NCI-H1092 (cell line): ENCODE measurements at places on chromosomes 12 and 14.

DNA sequence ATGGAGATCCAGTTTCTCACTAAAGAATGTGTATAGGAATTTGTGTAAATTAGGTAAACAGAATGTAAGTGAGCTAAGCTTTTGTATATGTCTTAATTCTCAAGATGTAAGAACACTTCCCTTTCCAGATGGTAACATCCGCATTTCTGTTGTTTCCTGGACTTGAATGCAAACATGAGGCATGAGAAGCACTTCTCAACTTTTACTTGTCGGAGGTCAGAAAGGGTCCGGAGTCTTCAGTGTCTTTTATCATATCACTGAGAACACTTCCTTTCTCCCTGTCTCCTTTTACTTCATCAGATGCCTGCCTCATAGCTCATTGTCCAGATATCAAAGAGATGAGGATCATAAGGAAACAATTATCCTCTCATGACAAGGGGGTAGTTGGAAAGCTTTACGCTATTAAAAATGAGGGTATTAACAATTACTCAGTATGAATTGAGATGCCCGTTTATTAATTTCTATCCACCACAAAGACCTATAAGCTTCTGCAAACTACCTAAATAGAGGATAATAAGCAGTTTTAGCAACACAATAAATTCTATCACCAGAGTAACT lies 214.1 kb upstream of the FLRT2 start:
- no peak for DNase-seq

GRCh38 chr14:37901978-37902377 lies 305.7 kb upstream of the SSTR1 start:
- DNase-seq, result no peak

DNA sequence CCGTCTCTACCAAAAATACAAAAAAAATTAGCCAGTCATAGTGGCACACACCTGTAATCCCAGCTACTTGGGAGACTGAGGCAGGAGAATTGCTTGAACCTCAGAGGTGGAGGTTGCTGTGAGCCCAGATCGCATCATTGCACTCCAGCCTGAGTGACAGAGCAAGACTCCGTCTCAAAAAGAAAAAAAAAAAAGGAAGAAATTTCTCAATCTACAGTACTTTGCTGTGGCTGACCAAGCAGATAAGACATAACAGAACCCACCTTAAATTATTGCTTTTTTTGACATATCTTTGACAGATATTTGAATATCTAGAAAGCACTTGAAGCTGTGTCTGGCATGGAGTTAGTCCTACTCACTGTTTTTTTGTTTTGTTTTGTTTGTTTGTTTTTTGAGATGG lies 34.9 kb upstream of the HNF1A start:
- DNase-seq, result no peak

GRCh38 chr12:95197636-95198035 lies 19.6 kb downstream of the FGD6 start:
- DNase-seq, result no peak

GRCh38 chr12:53173085-53173715 lies 7.3 kb upstream of the ZNF740 start:
- DNase-seq, result no peak

DNA sequence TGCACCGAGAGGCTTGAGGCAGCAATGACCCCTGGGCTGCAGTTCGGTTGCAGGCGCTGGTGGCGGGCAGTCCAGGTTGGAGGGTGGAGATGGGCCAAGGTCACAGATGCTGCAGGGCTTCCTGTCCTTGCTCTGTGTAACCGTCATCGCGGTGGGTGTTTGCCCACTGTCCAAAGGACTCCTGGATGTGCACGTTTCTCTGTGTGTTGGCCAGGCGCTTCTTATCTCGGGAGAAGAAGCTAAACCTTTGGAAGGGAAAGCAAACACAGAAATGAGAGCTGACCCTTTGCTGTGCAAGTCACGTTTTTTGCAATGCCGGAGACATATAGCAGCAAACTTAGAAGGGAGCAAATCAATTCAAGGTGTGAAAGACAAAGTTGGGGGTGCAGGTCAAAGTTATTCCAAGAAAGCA lies 14.5 kb downstream of the SNRNP35 start:
- no peak for DNase-seq

DNA sequence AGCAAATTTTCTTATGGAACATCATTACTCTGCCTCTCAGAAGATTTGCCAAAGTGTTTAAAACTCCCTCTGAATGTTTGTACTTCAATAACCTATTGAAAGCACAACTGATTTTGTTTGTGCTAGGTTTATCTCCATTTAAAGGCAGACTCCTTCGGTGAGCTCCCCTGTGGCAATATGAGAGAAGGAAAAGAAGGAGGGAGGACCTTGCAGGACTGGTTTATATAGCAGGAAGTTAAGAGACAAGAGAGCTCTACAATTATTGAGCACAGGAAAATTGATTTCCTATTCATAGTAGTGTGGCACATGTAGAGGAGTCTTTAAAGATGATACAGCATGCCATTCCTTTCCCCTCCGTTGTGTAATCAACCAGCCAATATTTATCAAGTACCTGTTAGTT lies 75.5 kb downstream of the PDE3A start:
- DNase-seq, result no peak

DNA sequence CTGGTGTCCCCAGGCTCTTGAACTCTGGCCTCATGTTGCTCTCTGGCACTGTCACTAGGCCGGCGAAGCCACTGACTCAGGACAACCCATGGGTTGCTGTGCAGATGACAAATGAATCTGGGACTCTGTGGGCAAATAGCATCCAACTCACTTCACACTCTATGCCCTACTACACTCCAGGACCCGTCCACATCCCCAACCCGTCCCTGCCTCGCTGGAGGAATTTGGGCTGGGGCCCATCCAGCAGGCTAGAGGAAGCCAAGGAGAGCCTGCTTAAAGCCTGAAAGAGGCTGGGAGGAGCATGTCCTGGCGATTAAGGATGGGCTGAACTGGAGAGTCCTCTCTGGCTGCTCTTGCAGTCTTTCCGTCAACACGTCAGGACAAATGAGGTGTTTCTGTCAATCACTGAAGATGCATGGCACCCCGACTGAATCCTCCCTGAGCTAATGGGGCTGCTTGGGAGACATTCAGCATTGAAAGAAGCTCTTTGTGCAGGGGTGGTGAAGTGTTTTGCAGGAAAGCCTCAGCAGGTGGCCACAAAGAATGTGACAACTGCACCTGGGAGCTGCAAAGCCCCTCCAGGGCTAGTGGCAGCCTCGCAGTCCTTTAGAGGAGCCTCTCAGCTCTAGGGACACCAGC lies 71.7 kb downstream of the ANO2 start:
- DNase-seq, result no peak

- no peak for DNase-seq
These were observed 39.3 kb upstream of the DLK1 start for GRCh38 chr14:100687386-100687785.

GRCh38 chr12:126915309-126915708 lies 1351.7 kb upstream of the TMEM132C start:
- no peak for DNase-seq

DNA sequence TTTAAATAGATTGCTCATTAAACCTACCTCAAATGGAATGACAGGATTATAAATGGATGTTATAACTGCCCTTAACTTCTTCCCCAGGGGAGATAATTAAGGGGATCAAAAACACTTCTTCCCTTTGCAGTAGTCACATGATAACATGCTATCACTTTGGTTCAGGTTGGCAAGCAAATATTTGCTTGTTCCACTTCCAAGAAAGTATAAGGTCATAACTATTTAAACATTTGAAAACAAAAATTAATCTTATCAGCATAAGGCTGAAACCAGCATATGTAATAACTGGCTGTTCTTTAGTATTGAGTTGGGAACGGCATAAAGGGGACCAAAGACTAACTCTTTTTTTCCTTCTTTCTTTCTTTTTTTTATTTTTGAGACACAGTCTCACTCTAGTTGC lies 2.4 kb upstream of the LYZ start:
- no peak for DNase-seq

GRCh38 chr12:57893431-57894353 lies 47.2 kb upstream of the CTDSP2 start:
- no peak for DNase-seq

GRCh38 chr14:96095581-96096476 lies 56.7 kb downstream of the C14orf132 start:
- DNase-seq, result peak; percentile 90

- peak; percentile 59 for DNase-seq
These were observed 14.7 kb downstream of the ITGA5 start for GRCh38 chr12:54404061-54405004.

GRCh38 chr14:93962701-93963601 lies 13.4 kb downstream of the ASB2 start:
- DNase-seq, result no peak

GRCh38 chr12:120738252-120739030 lies 12.8 kb downstream of the ACADS start:
- DNase-seq, result no peak

GRCh38 chr14:101219896-101220703 lies 316.6 kb upstream of the RTL1 start:
- no peak for DNase-seq

DNA sequence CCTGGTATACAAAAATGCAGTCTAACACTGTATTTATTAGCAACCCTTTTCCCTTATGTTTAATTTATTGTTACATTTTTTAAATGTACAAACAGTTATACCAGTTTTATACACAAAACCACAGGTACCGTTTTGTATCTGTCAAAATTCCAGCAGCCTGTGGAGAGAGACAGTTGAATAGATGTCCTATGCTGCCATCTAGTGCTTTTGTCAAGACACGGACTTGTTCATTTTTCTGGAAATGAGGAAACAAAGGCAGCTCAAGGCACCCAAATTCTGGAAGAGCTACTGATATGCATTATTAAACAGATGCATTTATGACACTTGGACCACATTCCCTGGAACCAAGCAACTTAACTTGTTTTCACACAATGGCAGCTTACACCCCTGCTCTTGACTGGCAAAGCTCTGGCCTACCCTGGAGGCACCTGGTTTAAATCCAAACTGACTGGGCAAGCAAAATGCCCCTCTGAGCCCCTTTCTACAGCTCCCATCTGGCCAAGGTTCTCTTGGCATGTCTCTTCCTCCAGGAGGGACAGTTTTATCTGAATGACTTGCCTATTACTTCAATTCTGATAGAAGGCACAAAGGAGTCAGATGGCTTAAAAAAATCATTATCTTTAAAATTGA lies 286.9 kb upstream of the PRKD1 start:
- DNase-seq, result peak; percentile 69

- no peak for DNase-seq
These were observed 137.3 kb upstream of the RTL1 start for GRCh38 chr14:101040538-101041442.

DNA sequence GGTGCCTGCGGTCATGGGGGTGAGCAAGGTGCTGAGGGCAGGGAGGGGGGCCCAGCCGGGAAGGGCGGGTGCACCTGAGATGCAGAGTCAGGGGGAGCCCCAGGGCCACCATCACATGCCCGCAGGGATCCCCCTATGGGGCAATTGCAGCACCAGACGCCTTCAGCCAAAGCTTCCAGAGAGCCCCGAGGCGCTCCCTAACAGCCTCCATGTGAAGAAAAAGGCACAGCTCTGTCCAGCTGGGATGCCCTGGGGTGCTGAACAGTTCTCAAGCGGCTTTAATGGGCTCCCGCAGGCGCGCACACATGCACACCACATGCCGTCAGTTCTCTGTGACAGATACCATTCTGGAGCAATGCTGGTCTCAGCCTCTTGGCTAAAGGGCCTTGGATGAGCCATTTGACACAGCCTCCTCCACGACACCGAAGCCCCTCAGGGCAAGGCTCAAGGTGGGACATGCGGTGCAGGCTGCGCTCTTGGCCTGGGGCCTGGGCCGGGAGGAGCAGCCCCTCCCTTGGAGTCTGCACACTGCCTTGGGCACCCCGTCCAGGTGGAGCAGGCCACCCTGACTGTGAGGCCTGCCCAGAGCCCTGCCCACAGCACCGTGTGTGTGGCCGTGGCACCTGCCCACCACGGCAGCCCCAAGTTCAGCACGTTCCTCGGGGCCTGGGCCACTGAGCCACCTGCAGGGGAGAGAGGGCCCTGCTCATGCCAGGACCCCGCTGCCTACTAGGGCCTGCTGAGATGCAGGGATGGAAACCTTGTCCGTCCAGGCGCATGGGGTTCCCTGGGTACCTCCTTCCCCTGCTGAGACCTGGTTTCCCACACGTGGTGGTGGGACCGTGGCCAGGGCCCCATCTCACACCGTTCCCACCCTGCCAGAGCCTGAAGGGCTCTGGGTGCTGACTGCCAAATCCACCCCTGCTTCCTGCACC lies 7.7 kb downstream of the XRCC3 start:
- DNase-seq, result no peak

DNA sequence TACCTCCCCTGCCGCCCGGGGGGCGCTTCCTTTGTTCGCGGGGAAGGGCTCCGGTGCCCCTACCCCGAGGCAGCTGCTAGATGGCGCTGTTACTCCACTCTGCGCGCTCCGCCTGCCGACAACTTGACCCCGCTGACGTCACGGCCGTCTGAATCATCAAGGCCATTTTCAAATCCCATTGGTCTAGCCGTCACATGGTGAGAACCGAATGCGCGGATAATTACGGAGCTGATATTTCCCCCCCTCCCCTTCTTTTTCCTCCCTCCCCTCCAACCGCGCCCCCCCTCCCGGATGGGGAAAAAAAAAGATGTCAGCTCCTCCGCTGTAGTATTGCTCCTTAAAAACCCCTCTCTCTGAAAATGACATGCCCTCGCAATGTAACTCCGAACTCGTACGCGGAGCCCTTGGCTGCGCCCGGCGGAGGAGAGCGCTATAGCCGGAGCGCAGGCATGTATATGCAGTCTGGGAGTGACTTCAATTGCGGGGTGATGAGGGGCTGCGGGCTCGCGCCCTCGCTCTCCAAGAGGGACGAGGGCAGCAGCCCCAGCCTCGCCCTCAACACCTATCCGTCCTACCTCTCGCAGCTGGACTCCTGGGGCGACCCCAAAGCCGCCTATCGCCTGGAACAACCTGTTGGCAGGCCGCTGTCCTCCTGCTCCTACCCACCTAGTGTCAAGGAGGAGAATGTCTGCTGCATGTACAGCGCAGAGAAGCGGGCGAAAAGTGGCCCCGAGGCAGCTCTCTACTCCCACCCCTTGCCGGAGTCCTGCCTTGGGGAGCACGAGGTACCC lies at the start of gene HOXC10:
Gene HOXC10 (plus strand): TSS at position 246 of the 791 bp plus-strand sequence. CDS start 114 bp downstream, at position 360.
- DNase-seq, result peak; percentile 97

DNA sequence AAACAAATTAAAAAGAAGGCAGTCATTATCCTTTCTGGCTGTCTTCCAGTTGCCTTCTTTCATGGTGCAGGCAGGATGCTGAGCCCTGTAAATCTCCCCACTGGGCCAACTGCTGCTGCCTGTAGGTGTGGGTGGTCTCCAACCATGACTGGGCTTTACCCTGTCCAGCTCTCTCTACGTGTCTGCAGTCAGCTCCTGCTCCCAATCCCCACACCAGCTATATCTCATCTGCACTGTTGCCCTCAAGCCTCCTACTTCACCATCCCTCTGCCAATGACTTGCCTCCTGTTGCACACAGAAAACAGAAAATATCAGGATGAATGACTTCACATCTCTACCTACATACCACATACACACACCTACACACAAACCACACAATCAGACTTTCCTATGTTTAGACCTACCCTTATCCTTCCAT lies 39.7 kb upstream of the PSMA6 start:
- no peak for DNase-seq

DNA sequence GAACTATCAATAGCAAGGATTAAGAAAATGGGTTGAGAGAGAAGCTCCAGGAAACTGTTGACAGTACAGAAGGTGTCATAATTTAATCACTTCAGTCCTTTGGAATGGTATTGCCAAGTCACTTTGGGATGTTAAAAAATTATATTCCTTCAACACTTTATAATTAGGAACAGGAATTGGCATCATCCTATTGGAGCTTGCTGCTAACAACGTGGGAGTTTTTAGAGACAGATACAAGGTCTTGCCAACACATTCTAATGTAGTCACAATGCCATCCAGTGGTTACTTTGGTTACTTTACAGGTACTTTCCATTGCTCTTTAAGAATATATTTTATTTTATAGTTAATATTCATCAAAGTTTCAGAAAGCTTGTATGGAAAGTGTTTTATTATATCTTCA lies 310.1 kb downstream of the SYT1 start:
- no peak for DNase-seq

- no peak for DNase-seq
These were observed 476.3 kb downstream of the PCNX1 start for GRCh38 chr14:71383510-71383909.
